ENCODE measurements at places on chromosomes 7 and 10. TPM values are rescaled to one million over a fixed set of nuclear protein-coding genes. Genes with fewer than 3 reads are reported as not detected.
A peak's percentile ranks its signal among the peaks of the same experiment; 100 is the strongest.

The OR2A12 gene
- not detected for total RNA-seq

The GCK gene
- total RNA-seq, result not detected

The EVX1 gene
- not detected for total RNA-seq

DNA sequence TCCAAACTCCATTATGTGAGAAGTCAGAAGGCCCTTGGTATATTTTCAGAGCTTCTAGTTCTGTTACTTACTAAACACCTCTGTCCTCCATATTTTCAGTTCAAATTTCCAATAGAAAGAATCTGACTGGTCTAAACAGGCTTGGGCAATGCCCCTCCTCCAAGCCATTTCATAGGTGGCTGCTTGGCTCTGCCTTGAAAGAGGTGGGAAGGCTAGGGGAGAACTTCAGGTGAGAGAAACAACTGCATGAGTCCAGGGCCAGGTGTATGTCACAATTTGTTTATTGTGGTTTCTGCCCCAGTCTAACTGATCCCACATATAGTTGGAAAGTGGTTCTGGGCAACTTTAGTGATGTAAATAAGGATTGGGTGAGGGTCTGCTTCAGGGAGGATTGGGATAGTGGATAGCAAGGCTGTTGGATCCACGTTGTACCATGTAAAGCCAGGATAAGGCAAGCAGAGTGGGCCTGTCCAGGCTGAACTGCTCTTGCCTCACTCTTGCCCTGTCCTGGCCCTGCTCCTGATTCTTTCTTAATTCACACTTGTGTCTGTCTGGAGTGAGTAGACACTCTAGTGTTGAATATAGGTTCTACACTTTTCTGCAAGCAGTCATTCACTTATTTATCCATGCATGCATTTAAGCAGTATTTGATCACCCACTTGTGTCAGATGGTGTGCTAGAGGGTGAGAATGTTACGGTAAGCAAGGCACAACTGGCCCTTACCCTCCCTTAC lies 67.5 kb upstream of the COMTD1 start:
- H3K36me3 ChIP-seq, result no peaks in the 10 kb centered on the region
- H3K27ac ChIP-seq, result no peak overlapping the region
- no peaks in the 10 kb centered on the region for H3K4me1 ChIP-seq
- no peak overlapping the region for H3K4me3 ChIP-seq

DNA sequence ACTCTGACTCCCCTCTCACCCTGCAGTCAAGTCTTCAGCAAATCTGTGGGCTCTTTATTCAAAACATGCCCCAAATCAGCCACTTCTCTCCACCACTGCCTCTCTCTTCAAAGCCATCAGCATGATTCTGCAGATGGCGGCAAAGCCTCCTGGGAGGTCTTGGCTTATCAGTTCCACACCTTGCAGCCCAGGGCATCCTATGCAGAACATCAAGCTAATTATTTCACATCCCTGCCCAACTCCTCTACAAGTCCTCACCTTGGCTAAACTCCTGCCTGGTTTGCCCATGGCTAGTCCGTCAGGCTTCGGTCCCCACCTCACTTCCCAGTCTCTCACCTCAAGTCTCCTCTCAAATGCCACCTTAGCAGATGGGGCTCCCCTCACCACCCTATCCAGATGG lies 70.2 kb downstream of the PIP4K2A start:
- no peak overlapping the region for H3K27ac ChIP-seq
- no peak overlapping the region for H3K4me3 ChIP-seq
- H3K27me3 ChIP-seq, result no peaks in the 10 kb centered on the region
- H3K4me1 ChIP-seq, result 0 out of 2 replicates have a peak, but pooled peaks cover 6% of the 10 kb centered on the region

- H3K4me3 ChIP-seq, result no peak overlapping the region
- peak overlapping the region; percentile 98 for H3K27ac ChIP-seq
- H3K4me1 ChIP-seq, result peaks cover 57% of the 10 kb centered on the region
Observed at GRCh38 chr7:114153700-114154099, 234.9 kb upstream of the PPP1R3A start.

GRCh38 chr10:639751-640672 lies 49.5 kb downstream of the DIP2C start:
- DNase-seq, result no peak
- no peak overlapping the region for H3K27ac ChIP-seq
- H3K27me3 ChIP-seq, result no peaks in the 10 kb centered on the region
- no peaks in the 10 kb centered on the region for H3K36me3 ChIP-seq
